ENCODE measurements at places on chromosomes 11 and 22. TPM values are rescaled to one million over a fixed set of nuclear protein-coding genes. Genes with fewer than 3 reads are reported as not detected.

Gene CASP4
- total RNA-seq = 128 TPM

DNA sequence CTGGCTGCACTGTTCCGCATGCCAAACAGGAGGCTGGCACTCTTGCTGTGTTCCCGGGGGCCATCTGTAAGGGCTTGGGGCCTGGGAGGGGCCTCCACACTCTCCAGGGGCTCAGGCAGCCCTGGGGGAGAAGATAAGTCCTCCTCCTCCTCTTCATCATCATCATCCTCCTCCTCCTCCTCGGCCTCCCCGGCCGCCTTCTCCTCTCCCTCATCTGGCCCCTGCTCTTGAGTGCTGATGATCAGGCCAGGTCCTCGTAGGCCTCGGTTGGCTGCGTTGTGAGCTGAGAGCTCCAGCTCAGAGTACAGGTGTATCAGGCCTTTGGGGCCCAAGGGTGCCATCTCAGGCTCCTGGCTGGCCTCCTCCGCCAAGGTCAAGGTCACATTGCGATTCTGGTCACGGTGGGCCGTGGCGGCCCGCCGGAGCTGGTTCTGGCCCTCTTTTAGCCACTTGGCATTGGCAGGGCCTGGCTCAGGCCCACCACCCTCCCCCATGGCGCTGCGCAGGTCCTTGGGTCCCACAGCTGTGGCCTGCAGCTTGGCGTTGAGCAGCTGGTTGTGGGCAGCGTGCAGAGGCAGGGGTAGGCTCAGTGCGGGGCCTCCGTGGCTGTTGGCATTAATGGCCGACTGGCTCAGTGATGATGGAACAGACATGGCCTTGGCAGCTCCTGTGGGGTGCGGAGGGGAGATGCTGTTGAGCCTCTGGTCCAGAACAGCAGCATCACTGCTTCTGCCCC, 8.0 kb downstream of the APBB1 start:
- DNase-seq = no peak

DNA sequence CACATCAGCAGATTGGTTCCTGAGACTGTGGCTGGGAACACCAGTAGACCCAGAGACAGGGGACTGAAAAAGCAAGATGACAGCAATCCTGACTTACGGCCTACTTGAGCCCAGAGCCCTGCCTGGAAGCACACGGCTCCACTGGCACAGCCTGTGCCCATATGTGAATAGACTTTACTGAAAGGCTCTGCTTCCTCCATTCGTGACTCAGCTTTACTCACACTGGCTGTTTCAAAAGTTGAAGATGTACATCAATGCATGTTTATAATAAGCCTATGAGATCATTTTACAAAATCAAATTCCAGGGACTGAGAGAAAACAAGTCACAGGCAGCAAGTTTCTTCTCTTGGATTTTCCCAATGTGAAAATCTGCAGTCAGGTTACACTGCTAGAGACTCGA, 134.6 kb upstream of the TEAD1 start:
- no peak for DNase-seq

Gene SMIM35
- under 0.01 TPM for total RNA-seq

GRCh38 chr11:19344661-19345518, 104.1 kb upstream of the E2F8 start:
- DNase-seq = no peak

DNA sequence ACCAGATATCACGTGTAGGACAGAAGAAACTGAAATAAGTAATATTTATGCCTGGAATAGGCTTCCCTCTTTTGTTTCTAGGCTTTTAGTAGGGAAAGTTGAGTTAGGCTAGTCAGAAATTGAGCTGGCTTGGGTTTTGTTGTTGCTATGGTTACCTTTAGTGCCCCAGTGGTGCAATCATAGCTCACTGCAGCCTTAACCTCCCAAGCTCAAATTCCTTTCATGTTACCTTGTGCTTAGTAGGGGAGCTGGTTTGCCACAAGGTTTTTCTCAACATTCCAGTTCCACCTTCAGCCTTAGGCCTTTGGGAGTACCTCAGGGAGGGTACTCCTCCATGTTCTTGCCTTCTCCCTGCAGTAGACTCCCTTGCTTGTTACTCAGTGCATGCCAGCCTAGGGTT, 69.1 kb upstream of the SUSD2 start:
- DNase-seq = no peak

- no peak for DNase-seq
Measured at GRCh38 chr11:813456-814096, 3.8 kb downstream of the RPLP2 start.

Gene TP53I11
- total RNA-seq = 11.3 TPM

DNA sequence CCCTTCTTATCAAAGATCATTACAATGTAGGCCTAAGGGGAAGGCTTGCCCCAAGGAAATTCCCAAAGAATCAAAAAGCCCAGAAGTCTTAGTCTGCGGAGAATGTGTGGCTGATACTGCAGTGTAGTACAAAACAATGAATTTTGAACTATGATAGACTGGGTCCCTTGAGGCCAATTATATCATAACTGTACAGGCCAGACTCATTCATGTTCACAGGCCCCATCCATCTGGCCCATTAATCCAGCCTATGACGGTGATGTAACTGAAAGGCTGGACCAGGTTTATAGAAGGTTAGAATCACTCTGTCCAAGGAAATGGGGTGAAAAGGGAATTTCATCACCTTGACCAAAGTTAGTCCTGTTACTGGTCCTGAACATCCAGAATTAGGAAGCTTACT, 35.2 kb downstream of the IGLL1 start:
- DNase-seq = no peak

- no peak for DNase-seq
Measured at GRCh38 chr22:44360668-44361381, 48.1 kb upstream of the SHISAL1 start.

DNA sequence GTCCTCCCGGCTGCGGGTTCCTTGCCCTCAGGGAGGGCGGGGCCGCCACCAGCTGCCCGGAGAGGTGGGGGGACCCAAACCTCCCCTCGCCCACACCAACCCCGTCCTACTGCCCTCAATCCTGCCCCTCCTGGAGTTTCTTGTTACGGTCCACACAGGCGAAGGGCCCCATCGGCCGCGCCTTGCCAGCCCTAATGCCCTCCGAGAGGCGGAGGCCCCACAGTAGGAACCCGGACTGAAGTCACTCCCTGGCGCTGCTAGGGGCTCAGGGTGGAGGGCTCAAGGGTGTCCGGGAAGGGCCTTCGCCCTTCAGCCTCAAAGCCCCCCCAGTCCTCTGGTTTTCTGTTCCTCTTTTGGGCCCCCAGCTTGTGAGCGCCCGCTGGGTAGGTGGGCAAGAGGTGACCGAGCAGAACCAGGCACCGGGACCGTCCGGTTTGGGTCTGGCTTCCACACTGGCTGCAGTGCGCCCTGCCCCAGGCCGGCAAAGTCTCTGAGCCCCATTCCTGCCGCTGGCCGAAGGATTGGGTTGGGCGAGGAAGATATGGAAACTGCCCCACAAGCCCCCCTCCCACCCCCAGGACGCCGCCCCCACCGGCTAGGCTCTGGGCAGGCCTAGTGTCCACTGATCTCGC, 24.5 kb downstream of the DUSP8 start:
- DNase-seq = no peak

DNA sequence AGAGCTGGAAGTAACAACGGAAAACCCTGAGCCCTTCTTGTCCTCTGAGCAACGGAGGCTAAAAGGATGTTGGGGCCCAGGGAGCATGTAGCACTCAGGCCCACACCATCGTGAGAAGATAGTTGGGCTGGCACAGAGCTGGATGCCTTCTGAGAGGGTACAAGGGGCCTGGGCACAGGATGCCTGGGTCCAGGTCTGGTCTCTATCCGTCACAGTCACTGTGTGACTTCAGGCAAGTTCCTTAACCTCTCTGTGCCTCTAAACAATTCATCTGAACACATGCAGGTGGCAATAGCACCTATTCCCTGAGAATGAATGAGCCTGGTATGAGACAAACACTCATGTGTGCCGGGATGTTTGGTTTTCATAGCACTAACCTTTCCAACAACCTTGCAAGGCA, 29.2 kb downstream of the MB start:
- no peak for DNase-seq

Gene MN1
- total RNA-seq = 14.8 TPM

DNA sequence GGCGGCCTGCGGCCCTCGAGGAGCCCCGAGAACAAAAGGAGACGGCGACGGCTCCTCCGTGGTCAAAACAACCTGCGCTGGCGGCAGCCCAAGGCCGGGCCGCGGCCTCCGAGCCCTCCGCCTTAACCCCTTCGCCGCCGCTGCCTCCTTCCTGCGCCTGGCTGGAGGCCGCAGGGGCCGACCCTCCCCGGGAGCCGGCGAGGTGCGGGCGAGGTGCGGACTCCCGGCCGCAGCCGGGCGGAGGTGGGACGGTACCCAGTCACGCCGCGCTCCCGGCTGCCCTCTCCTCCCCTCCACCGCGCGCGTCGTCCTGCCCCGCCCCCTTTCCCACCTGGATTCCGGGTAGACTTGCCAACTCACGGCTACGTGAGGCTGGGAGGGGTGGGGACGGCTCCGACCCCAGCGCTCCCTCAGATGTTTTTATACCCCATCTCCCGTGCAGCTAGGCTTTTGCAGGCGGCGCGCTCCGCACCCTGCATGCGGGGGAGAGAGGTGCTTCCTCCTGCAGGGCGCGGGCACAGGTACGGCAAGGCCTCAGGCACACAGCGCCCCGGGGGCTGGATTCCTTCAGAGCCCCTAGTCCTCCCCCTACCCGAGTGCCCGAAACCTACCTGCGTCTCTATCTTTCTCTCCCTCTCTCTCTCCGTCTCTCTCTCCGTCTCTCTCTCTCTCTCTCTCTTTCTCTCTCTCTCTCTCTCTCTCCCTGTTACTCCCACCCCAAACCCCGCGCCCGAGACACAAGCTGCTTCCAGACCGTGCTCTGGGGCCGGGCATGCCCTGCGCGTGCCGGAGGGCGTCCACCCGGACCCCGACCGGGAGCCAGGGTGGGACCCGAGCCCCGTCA, 2.0 kb downstream of the PDGFB start:
- DNase-seq = no peak

GRCh38 chr11:7579361-7579791, 65.6 kb downstream of the PPFIBP2 start:
- no peak for DNase-seq

- DNase-seq = no peak
Measured at GRCh38 chr11:60389279-60389910, 6.9 kb upstream of the MS4A14 start.

Gene RFPL2
- total RNA-seq = not detected

- no peak for DNase-seq
Measured at GRCh38 chr11:119318240-119319135, 1.6 kb upstream of the MCAM start.

Gene BTBD18
- total RNA-seq = not detected

Gene OR56A5
- not detected for total RNA-seq

DNA sequence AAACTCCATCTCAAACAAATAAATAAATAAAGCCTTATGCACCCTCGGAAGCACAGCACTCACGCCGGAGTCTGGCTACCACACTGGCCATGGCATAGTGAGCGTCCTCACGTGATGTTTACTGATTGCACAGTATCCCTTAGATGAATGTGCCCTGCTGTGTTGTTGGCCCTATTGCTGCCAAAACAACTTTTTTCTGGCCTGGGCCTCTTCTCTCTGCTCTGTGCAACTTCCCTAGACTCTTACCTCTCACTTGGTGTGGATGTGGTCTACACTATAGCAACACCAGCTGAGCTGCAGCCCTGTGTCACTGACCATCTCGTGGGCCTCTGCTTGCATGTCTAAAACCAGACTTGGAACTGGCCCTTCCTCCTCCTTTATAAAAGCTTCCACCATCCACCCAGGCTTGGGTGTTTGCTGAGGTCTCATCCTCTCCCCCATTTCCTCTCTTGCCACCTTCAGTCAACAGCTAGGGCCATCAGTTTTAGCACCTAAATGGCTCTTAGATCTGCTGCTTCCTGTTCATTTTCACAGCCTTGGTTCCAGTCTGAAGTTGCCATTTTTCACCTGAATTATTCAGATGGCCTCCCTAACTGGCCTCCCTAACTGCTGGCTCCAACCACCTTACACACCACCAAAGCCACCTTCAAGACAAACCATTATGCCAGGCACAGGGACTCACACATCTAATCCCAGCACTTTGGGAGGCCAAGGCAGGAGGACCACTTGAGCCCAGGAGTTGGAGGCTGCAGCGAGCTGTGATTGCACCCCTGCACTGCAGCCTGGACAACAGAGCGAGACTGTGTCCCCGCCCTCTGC, 9.2 kb downstream of the ZNF74 start:
- DNase-seq = no peak

DNA sequence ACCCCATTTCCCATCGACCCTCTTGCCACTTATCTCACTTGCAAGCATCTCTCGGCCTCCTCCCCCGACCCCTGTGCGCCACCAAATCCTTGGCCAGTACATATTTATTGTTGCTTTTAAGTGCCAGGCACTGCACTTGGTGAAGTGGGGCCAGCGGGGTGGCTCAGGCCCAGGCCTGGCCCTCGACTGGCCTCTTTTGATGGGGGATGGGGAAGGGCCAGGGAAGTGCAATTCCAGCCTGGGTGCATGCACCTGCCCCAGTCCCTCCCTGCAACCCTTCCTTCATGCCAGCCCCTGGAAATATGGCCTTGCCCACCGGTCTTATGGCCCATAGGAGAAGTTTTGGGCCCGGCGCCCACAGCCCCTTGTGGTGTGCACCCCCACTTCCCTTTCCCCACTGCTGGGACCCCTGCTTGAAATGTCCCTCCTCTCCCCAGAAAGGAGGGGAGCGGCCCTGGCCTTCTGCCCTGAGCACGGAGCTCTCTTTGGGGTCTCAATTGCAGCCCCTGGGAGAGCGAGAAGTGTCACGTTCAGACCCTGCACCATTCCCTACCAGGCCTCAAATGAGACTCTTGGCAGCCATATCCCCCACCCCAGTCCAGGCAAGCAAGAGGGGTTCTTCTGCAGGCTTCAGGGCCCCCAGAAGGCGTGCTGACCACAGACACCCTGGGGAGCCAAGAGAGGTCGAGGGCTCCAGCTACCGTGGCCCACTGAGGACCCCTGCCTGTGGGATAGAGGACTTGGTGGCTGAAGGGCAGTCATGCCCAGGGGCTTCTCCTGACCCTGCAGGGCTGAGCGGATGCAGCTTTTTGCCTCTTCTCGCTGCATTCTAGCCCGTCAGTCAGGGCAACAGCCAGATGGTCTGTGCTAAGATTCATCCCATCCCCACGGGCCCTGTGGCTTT, 961 bp downstream of the SUSD2 start:
- DNase-seq = peak; percentile 40

Gene C22orf42
- not detected for total RNA-seq

All from hematopoietic multipotent progenitor cell (in vitro differentiated cells).